SK-N-MC (cell line): ENCODE measurements at places on chromosomes 2 and 18.

DNA sequence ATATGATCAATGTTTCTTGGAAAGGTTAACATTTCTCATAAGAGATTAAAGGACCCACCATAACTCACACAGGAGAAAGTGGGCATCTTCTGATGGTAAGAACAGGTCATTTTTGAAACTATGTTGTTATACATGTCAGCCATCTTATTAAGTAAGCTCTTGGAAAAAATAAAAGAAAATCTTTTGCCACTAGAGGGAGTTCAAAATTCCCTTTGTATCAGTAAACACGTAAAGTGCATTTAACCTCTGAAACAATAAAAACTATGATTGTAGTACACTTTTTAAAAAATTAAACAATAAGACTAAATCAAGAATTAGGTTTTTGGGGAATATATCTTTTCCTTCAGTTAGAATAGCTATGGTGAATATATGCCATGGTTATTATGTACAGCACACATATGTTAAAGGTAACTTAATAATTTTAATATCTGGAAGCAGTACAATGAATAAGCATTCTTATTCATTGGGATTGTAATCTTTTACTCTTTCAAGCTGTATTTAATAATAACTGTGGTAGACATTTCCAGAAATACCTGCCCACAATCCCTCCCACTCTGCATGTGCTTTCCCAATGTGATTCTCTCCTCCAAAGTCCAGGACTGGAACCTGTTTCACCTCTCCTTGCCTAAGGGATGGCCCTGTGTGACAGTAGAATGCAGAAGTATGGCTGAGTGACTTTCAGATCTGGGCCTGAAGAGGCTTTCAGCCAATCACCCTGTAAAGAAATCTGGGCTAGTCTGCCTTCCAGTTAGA, 64.2 kb downstream of the RBMS1 start:
- peak; percentile 88 for DNase-seq

GRCh38 chr2:215784371-215784783, 229.0 kb downstream of the MREG start:
- no peak for DNase-seq

- no peak for DNase-seq
Observed at GRCh38 chr2:57828221-57828620, 218.4 kb upstream of the VRK2 start.

GRCh38 chr2:219967247-219968245, 340.1 kb downstream of the SLC4A3 start:
- no peak for DNase-seq

DNA sequence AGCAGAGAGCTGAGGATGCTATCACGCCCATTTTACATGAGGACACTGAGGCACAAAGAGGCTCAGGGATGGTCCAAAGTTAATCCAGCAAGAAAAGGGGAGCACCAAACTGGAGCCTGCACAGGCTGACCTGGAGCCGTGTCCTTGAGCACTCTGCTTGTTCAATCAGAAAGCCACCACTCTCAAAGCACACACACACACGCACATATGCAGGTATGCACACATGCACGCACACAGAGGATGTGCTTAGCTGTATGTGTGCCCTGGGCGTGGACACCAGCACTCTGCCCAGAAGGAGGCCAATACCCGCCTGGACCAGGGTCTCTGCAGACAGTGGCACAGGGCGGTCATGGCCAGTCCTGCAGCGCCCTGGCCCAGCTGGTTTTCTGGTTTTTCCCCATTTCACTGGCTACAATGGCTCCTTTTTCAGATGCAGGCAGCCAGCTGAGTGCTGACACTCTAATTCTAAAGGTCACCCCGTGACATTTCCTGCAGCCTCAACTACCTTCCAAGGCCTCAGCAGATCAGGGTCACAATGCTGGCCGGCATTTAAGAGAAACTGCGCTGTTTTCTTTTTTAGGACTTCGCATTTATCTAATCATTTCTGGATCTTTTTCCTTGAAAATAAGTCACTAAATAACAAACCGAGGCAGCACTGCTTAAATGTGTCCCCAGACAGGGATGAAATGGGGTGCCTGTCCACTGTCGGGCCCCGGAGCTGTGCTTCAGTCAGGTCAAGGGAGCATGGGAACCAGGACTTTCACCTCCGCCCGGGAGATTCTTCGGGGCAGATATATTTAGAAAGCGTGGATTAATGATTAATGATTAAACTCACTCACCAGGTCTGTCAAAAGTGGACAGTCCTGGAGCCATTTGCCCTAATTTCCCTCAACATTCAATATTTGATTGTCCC, 104.5 kb downstream of the HDAC4 start:
- DNase-seq: no peak

- DNase-seq: no peak
Observed at GRCh38 chr2:183060571-183061231, 17.8 kb upstream of the DUSP19 start.

- no peak for DNase-seq
Observed at GRCh38 chr2:96146153-96146880, 1.1 kb upstream of the DUSP2 start.

- DNase-seq: peak; percentile 91
Observed at GRCh38 chr2:174914853-174915760, 90.1 kb downstream of the CHN1 start.

GRCh38 chr18:12318334-12318697, 10.3 kb downstream of the TUBB6 start:
- no peak for DNase-seq

GRCh38 chr18:24023185-24023814, 8.7 kb downstream of the TTC39C start:
- DNase-seq: no peak
